NCI-H1417 treated with DMSO at 0.1 percent for 48 hours (cell line): ENCODE measurements at places on chromosomes 13 and 19.

DNA sequence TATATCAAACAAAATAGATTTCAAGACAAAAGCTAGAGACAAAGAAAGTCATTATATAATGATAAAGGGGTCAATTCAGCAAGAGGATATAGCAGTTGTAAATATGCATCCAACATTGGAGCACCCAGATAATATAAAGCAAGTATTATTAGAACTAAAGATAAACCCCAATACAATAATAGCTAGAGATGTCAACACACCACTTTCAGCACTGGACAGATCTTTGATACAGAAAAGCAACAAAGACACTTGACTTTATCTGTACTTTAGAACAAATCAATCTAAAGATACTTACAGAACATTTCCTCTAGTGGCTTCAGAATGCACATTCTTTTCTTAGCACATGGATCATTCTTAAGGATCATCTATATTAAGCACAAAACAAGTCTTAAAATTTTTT lies 59.1 kb upstream of the TEX29 start:
- no peak for DNase-seq

GRCh38 chr19:4456843-4457653 lies 546 bp downstream of the UBXN6 start:
- DNase-seq = no peak

- DNase-seq = no peak
Measured at GRCh38 chr19:1690699-1691307, 38.4 kb upstream of the TCF3 start.

DNA sequence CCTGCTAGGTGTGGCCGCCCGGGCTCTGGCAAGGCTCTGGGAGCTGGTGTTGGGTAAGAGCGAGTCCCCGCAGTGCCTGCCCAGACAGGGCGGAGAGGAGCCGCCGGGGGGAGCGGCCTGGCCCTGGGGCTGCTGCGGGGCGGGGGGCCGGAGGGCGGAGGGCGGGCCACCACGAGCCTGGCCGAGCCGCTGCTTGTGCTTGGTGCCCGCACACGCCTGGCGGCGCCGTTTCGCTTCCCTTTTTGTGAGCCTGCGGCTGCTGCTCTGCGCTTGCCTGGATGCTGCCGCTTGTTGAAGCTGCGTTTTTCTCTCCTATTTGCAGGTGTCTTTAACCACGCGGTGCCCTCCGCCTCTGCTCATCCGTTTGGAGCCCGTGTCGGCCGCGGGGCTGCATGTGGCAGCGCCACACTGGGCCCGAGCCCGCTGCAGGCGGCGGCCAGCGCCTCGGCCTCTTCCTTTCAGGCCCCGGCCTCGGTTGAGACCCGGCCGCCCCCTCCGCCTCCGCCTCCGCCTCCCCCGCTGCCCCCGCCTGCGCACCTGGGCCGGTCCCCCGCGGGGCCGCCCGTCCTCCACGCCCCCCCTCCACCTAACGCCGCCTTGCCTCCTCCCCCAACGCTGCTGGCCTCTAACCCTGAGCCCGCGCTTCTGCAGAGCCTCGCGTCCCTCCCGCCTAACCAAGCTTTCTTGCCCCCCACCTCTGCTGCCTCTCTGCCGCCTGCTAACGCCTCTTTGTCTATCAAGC lies 8.5 kb downstream of the PLEKHJ1 start:
- peak; percentile 70 for DNase-seq

DNA sequence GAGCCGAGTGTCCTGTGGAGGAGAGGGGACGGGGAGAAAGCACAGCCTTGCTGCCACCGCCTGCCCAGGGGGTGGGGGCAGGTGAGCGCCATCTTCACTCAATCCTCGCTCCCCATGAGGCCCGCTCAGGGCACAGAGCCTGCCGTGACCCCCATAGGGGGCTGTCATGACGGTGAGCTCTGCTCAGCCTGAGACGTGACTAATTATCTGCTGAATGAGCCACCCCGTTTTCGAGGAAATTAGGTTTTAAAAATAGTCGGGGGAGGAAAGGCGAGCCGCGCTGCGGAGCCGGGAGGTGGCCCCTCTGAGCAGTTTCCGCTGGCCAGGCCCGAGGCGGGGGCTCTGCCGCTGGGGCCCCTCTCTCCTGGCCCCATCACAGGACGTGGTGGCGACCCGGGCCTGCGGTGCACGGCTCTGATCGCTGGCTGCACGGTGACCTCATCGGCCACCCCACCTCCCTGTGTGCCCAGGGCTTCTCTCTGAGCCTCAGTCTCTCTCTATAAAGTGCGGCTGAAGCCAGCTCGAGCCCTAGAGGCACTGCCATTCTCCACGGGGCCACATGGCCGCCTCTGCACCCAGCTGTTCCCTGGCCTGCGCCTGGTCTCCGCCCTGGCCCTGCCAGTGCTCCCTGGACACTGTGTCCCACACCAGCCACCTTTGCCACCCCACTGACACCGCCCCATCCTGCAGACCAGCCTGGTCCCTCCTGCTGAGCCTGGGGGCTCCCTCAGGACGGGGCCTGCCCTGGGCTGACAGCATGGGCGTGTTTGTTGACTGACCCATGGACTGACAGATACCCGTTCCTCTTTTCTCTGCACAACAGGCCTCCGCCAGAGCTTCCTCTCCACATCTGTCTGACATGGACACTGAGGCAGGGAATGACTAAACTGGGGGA lies 28.3 kb downstream of the PIP5K1C start:
- DNase-seq = no peak

GRCh38 chr13:30615481-30615865 lies 2.2 kb upstream of the USPL1 start:
- DNase-seq = no peak

- no peak for DNase-seq
Measured at GRCh38 chr19:12766051-12766521, 9.3 kb downstream of the HOOK2 start.

DNA sequence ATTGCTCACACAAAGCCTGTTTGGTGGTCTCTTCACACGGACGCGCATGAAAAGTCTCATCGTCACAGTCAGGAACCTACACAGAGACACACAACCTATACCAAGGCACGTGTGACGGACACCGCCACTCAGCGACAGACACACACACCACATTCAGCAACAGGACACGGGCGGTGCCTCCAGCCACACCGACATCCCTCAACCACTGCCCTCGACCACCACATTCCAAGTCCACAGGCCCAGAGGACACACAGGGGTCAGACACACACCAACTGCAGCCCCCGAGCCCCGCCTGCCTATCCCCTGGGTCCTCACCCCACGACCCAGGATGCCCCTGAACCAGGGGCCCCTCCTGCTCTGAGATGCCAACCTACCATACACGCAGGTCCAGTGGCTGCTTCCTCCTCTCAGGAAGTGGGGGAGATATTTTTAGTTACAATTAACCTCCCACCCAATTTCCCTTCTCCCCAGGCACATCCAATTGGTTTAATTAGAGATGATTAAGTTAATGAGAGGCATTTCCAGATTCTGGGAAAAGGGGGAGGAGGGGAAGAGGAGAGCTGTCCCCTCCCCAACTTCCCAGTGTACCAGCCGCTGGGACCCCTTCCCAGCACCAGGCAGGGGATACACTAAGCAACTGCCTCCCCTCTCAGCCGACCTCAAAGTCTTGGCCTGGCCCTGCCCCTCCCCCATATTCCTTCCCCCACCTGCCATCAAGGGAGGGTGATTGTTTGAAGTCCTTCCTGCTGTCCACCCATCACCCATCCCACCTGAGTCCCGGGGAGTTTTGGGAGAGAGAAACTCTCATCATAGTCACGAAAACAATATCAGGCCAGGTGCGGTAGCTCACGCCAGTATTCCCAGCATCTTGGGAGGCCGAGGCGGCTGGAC lies 20.4 kb downstream of the MEIS3 start:
- no peak for DNase-seq
